ENCODE measurements at places on chromosomes 13 and 19. TPM values are rescaled to one million over a fixed set of nuclear protein-coding genes. Genes with fewer than 3 reads are reported as not detected.

DNA sequence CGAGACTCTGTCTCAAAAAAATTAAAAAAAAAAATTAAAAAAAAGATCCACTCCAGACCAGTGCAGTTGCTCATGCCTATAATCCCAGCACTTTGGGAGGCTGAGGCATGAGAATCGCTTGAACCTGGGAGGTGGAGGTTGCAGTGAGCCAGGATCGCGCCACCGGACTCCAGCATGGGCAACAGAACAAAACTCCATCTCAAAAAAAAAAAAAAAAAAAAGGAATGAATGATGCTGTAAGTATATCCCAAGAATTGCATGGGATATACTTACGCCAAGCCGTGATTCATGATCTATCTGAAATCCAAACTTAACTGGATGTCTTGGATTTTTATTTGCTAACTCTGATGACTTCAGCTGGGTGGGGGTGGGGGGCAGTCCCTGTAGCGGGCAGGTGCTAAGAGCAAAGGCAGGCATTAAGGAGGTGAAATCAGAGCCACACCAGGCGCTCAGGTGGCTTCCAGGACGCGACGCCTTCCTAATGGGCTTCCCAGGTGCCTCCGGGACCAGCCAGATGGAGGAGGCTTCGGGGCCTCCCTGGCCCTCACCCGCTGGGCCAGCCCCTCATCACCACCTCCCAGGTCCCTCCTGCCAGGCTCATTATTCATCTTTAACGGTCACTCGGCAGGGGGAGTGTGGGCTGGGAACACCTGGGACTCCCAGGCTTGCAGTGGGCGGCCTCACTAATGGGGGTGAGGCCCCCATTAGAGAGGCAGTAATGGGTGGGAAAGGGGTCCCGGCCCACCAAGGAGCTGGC lies 11.4 kb upstream of the FUT5 start:
- DNase-seq, result no peak

DNA sequence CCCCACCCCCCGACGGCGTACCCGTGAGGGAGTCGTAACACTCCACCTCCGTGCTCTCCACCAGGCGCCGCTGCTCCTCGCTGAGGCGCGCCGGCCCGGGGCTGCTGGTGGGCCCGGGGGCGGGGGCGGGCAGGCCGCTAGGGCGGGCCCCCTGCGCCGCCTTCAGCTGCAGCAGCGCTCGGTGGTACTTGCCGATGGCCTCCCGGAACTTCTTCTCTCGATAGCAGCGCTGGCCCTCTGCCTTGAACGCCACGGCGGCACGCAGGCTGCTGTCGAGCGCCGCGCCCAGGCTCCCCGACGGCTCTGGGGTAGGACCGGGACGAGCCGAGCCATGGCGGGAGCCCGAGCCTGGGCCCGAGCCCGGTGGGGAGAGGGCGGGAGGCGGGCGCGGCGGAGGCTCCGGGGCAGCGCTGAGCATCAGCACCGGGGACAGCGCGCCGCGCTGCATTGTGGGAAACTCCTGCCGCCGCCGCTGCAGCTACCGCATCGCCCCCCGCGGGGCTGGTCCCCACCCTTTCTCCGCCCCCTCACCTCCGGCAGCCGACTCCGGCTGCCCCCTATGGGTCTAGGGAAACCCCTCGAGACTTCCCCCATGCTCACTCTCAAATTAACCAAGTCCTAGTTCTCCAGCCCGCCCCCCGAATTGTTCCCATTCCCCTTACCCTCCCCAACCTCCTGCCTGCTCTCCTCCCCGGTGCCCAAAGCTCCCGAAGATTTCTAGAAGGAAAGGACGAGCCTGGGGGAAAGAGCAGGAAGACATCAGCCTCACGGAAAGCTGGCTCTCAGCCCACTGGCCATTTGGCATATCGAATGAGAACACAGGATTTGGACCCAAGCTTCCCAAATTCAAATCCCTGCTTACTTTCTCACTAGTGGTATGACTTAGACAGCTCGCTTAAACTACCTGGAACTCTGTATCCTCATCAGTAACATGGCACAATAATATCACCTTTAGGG lies at the start of gene TTC9B:
Gene TTC9B (minus strand): TSS at position 451 of the 957 bp plus-strand sequence. CDS start 3 bp downstream, at position 448.
- DNase-seq, result no peak

DNA sequence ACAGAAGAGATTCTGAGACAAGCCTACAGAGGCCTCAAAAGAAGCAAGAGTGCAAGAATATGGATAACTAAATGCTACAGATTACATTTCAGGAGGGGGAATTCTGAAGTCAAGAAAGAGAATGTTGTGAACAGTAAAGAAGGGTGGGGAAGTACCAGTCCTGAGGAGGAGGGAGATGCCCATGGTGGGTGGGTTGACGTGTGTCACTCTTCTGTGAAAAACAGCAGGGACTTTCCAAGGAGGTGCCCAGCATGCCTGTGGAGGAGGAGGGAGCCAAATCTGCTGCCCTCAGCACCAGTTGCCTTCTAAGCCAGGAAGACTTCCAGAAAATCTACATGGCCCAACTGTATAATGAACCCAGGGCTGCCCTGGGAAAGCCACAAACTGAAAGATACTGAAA lies 87.7 kb downstream of the SGCG start:
- no peak for DNase-seq

- DNase-seq, result peak; percentile 29
Observed at GRCh38 chr19:46515879-46516350, 20.2 kb upstream of the PNMA8B start.

Gene MTUS2
- total RNA-seq, result not detected

Gene CTU1
- 20.7 TPM for total RNA-seq

- DNase-seq, result no peak
Observed at GRCh38 chr13:78383071-78383484, 220.3 kb downstream of the POU4F1 start.

Gene MEF2B
- 2.6 TPM for total RNA-seq

- DNase-seq, result no peak
Observed at GRCh38 chr19:13693889-13694288, 70.4 kb upstream of the MRI1 start.

GRCh38 chr19:50341091-50341564 lies 12.0 kb upstream of the KCNC3 start:
- DNase-seq, result no peak

DNA sequence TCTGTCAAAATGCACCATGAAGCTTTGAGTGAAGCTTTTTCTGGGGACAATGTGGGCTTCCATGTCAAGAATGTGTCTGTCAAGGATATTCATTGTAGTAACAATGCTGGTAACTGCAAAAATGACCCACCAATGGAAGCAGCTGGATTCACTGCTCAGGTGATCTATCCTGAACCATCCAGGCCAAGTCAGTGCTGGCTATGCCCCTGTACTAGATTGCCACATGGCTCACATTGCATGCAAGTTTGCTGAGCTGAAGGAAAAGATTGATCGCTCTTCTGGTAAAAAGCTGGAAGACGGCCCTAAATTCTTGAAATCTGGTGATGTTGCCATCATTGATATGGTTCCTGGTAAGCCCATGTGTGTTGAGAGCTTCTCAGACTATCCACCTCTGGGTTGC lies 12.7 kb downstream of the GPR42 start:
- no peak for DNase-seq

GRCh38 chr19:1340681-1341469 lies 42.8 kb upstream of the NDUFS7 start:
- DNase-seq, result no peak

Gene LMTK3
- total RNA-seq, result 4.2 TPM

DNA sequence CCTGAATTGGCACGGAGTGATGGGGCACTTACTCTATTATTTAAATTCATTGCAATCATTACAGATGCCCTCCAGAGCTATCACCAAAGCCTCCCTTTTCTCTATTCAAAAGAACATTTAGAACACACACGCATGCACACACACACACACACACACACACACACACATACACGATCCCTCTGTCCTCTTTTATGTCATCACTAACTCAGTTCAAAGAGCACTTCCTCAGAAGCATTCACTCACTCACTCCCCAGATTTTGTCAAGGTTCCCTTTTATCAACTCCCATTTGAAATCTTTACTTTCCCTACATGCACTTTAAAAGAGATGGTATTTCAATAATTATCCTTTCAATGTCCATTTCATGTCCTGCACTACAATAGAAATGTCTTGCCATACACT lies 22.4 kb upstream of the IGFL4 start:
- DNase-seq, result no peak

Gene ZNF625
- not detected for total RNA-seq

- no peak for DNase-seq
Observed at GRCh38 chr13:109844396-109844795, 58.0 kb upstream of the IRS2 start.

Gene CGB2
- total RNA-seq, result not detected

Gene RINL
- 12.6 TPM for total RNA-seq

DNA sequence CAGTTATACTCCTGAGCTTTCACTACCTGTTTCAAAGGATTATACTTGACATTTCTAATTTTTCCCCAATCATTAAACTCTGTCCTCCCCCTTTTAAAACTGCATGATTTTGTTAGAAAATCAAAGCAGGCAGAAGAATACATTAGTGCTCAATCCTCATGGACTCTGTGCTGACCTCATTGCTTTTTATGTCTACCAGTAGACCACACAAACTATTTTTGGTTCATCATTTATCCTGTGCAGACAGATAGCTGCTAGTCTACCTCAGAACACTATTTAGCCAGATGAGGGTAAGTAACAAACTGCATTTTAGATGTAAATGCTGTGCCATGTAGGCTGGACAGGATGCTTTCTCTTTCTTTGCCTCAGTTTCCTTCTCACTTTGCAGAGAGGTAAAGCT lies 235.9 kb downstream of the DCT start:
- no peak for DNase-seq

Gene UPK1A
- not detected for total RNA-seq

Gene FFAR3
- total RNA-seq, result not detected

Gene CASP14
- total RNA-seq, result not detected

GRCh38 chr19:46475986-46476385 lies 4.6 kb upstream of the PNMA8A start:
- DNase-seq, result no peak

DNA sequence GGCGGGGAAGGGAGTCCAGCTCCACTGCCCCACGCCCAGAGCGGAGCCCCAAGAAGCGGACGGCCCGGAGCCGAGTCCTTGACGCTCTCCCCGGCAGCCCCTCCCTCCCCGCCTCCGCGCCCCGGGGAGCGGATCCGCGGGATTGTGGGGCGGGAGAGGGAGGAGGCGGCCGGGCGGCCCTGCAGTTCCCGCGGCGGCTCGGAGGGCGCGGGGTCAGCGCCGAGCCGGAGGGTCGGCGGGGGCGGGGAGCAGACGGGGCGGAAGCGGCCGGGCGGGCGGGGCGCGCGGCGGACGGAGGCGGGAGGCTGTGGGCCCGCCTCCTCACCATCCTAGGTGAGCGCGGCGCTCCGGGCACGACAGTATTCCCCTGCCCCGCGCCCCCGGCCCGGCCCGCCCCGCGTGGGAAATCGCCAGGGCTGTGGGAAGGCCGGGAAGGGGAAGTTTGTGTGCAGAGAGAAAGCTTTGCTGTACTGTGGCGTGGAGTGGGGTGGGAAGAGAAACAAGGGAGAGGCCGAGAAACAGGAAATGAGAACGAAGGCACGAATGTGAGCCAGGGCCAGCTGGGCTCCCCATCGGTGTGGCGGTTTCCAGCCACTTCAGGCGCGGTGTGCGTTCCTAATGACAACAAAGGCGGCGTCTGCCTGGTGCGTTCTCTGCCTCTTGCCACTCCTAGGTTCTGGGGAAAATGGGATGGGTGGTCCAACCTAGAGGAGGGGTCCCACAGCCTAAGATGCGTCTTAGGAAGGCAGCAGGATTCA lies 1.3 kb upstream of the KLF12 start:
- peak; percentile 73 for DNase-seq

- no peak for DNase-seq
Observed at GRCh38 chr13:58579468-58579867, 947.9 kb downstream of the PCDH17 start.

Gene LAIR1
- total RNA-seq, result not detected

DNA sequence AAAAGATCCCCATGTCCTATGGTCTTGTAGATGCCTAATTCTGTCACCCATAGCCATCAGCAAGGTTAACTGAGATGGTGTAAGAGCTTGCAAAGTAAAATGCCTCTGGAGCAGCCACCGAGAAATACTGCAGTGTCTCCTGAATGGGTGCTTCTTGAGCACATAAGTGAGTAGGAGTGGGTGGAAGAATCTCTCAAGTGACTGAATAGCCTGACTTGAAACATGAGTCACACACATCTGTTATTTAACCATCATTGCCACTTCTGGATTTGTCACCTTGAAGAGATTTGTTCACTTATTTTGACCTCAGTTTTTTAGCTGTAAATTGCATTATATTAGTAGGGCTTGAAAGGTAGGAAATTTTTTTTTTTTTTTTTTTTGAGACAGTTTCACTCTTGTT lies 2.3 kb downstream of the ZNF714 start:
- DNase-seq, result peak; percentile 22

Gene NOP53
- 553 TPM for total RNA-seq

Gene PCCA
- 4.8 TPM for total RNA-seq

DNA sequence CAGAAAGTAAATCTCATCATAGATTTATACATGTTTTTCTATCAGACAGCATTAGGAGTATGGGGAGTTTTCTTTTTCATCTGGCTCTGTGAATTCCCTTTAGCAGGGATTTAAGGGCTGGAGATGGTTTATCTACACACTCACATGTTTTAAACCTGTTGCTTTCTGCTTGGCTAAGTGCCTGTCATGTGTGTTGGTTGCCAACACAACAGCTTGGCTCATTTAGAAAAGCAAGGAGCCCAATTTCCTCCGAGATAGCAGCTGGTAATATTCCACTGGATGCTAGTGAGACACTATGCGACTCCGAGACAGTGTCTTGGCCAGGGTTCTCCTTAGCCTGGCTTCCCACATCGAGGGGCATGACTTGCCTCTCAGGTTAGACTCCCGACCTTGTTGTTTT lies 83.3 kb downstream of the KLF5 start:
- no peak for DNase-seq

- DNase-seq, result no peak
Observed at GRCh38 chr13:91879360-91879759, 480.9 kb downstream of the GPC5 start.

DNA sequence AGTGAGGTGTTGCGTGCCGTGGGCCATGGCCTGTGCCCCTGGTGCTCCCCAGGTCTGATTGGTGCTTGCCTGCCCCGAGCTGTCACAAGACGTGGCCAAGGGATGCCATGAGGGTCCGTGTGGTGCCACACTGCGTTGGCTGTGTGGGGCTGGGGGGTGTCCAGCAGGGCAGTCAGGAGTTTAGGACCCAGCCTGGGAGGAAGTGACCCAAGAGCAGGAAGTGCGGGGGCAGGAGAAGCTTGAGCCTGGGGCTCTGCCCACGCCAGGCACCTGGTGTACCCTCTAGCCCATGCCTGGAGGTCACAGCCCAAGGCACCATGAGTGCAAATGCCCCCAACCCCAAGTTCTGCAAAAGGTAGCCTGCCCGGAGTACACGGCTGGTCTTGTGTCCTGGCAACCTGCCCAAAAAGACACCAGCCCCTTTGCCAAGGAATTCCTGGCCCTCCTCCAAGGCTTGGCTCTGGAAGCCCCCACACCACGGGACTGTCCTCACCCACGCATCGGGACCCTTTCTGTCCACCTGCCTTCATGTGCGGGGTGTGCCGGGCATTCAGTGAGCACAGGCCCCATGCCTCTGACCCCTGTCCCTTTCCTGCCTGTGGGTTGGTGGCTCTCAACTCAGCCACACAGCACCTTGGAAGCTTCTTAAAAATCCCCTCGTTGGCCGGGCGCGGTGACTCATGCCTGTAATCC lies 24.9 kb downstream of the MPND start:
- DNase-seq, result no peak

DNA sequence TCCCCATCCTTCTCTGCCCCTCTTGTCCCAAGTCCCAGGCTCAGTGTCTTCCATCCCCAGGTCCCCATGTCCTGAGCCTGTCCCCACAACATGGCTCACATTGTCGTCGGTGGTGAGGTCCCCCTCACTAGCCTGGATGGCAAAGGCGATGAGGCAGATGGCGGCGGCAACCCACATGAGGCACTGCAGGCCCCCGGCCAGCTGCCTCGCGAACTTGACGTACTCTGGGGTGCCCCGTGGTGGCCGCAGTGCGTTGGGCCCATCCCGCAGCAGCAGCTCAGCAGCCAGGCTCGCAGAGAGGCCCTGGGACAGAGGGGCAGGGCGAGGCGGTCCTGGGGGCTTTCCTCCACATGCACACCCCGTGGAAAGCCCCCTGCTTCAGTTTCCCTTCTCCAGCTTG lies 1.1 kb downstream of the ATP4A start:
- DNase-seq, result no peak

All from Caki2 (cell line).